ENCODE measurements at places on chromosomes 6 and 20.
A peak's percentile ranks its signal among the peaks of the same experiment; 100 is the strongest.

- DNase-seq = no peak
These were observed 40.6 kb downstream of the CTNNBL1 start for GRCh38 chr20:37734228-37734985.

- peak; percentile 56 for DNase-seq
These were observed 137.7 kb downstream of the RCAN2 start for GRCh38 chr6:46353528-46353927.

GRCh38 chr20:41180599-41181333 lies 43.4 kb downstream of the PLCG1 start:
- no peak for DNase-seq

DNA sequence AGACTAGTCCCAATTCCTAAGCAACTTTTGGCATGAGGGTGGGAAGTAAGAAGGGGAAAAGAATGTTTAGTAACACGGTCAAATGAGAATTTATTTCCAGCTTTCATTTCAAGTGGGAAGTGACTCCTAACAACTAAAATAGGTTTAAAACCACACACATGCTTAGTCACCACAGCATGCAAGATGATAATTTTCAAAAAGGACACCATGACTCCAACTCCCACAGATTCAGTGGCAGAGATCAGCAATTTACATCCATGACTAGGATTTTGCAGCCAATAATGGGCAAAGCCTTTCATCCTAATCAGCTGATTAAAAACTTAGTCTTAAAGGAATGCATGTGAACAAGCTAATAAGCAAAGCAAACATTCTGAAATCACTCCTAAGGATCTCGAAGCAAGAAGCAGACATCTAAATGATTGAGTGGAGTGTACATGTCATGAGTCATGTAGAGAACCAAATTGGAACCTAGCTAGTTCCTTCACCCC lies 48.1 kb upstream of the GCLC start:
- no peak for DNase-seq

- no peak for DNase-seq
These were observed 15.9 kb downstream of the BCL2L1 start for GRCh38 chr20:31706607-31707257.

- no peak for DNase-seq
These were observed 24.6 kb upstream of the GTF3C6 start for GRCh38 chr6:110933912-110934311.

- DNase-seq = no peak
These were observed 12.6 kb upstream of the SLC23A2 start for GRCh38 chr20:5013682-5014447.

- no peak for DNase-seq
These were observed 44.1 kb downstream of the SCP2D1 start for GRCh38 chr20:18857640-18858039.

GRCh38 chr6:138869398-138869797 lies 73.5 kb downstream of the ECT2L start:
- DNase-seq = no peak

- DNase-seq = no peak
These were observed 167.4 kb downstream of the CDH4 start for GRCh38 chr20:61419501-61419900.

GRCh38 chr20:49477200-49477599 lies 5.3 kb downstream of the KCNB1 start:
- DNase-seq = no peak

GRCh38 chr6:139394027-139394649 lies 19.7 kb upstream of the CITED2 start:
- no peak for DNase-seq

DNA sequence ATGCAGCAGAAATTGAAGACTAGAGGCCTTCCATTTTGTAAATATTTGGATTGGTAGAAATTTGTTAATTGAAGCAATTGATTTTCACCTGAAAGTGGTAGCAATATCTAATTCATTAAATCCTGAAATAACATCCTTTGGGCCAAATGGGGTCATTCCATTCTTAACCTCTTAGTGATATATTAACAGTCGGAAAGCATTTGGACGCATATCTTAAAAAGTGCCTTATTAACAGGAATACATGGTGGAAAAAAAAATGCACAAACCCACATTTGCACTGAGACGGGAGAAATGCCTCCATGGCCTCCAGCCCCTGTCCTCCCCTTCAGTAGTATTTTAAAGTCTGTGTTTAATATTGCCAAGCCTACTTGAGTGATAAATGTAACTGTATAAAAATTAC lies 205.5 kb downstream of the TFAP2B start:
- no peak for DNase-seq

DNA sequence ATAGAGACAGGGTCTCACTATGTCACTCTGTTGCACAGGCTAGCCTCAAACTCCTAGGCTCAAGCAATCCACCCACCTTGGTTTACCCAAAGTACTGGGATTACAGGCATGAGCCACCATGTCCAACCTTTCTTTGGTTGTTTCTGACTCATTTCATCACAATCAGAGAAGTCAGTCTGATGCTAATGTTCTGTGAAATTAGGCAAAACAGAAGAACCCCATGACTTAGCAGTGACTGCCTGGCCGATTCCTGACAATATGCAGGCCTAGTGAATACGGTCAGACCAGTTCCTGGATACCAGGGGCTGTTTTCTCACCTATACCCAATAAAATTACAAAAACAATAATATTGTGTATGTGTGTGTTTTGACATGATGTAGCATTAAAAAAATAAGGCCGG lies 58.8 kb upstream of the BTN3A2 start:
- no peak for DNase-seq

- DNase-seq = no peak
These were observed 41.2 kb downstream of the OPN5 start for GRCh38 chr6:47822856-47823554.

- no peak for DNase-seq
These were observed 56.5 kb downstream of the DLL1 start for GRCh38 chr6:170234419-170234818.

GRCh38 chr6:56759521-56759920 lies 116.8 kb upstream of the DST start:
- no peak for DNase-seq

GRCh38 chr6:43516697-43517504 lies at the start of the genes POLR1C and YIPF3:
POLR1C (plus strand) TSS chr6:43517089; CDS start chr6:43517110, 21 bp downstream.
YIPF3 (minus strand) TSS chr6:43516926; CDS start chr6:43516807, 119 bp downstream.
- DNase-seq = peak; percentile 99

- no peak for DNase-seq
These were observed 111.1 kb upstream of the SASH1 start for GRCh38 chr6:148231572-148231971.

GRCh38 chr6:25959890-25960536 lies 2.6 kb upstream of the TRIM38 start:
- DNase-seq = no peak

DNA sequence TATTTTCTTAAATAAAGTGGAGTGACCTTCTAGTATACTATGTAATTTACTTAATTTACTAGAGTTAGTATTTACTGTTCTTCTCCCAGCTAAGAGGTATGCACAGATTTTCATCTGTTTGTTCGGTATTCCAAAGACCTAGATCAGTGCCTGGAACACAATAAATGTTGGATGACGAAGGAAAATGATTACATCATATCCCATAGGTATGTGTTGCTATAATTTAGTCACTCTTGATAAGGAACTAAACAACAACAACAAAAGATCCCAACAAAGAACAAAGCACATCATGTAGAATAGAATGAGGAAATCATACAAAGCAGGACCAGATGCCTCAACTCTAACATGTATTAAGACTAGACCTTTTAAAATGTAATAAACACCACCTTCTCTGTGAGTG lies 89.6 kb upstream of the ADGRF1 start:
- DNase-seq = no peak

- no peak for DNase-seq
These were observed 129.6 kb upstream of the BEND3 start for GRCh38 chr6:107244742-107245480.

GRCh38 chr6:110550353-110550752 lies 73.9 kb upstream of the SLC22A16 start:
- DNase-seq = no peak

GRCh38 chr6:150142670-150143515 lies at the start of gene PPP1R14C:
PPP1R14C (plus strand) TSS chr6:150143044; CDS start chr6:150143193, 149 bp downstream.
- peak; percentile 39 for DNase-seq

- DNase-seq = no peak
These were observed 4.0 kb upstream of the WRNIP1 start for GRCh38 chr6:2760882-2761842.

- no peak for DNase-seq
These were observed 256.2 kb downstream of the EPHA7 start for GRCh38 chr6:93163146-93163545.

GRCh38 chr20:29689411-29690225 lies 1567.8 kb upstream of the DEFB115 start:
- DNase-seq = no peak

GRCh38 chr20:13644010-13644409 lies 5.3 kb upstream of the TASP1 start:
- no peak for DNase-seq

- no peak for DNase-seq
These were observed 41.6 kb upstream of the NFATC2 start for GRCh38 chr20:51584116-51584515.

DNA sequence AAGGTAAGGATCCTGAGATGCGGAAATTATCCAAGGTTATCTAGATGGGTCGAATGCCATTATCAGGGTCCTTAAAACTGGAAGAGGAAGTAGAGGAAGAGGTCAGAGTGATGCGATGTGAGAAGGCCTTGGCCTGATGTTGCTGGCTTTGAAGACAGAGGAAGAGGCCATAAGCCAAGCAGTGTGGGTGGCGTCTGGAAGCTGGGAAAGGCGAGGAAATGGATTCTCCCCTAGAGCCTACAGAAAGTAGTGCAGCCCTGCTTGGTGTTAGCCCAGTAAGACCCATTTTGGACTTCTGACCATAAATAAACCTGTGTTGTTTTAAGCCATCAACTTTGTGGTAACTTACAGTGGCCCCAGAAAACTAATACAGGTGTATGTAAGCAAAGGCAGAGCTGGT lies 2.0 kb downstream of the SRXN1 start:
- no peak for DNase-seq

DNA sequence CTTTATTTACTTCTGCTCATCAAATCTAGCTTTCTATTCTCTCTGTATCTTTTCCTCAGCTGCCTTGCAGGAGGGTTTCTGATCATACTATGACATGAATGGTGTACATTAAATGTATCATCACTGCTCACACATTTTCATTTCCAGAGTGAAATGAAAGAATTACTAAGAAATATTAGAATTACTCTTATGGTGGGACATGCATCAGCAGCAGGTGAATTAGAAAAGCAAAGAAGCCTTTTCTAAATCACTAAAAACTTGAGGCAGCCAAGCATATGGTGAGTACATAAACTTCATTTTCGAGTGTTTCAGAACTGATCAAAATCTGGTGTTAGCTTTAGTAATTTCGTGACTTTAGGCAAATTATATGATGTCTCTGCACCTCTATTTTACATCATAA lies 23.6 kb downstream of the IL17A start:
- no peak for DNase-seq

DNA sequence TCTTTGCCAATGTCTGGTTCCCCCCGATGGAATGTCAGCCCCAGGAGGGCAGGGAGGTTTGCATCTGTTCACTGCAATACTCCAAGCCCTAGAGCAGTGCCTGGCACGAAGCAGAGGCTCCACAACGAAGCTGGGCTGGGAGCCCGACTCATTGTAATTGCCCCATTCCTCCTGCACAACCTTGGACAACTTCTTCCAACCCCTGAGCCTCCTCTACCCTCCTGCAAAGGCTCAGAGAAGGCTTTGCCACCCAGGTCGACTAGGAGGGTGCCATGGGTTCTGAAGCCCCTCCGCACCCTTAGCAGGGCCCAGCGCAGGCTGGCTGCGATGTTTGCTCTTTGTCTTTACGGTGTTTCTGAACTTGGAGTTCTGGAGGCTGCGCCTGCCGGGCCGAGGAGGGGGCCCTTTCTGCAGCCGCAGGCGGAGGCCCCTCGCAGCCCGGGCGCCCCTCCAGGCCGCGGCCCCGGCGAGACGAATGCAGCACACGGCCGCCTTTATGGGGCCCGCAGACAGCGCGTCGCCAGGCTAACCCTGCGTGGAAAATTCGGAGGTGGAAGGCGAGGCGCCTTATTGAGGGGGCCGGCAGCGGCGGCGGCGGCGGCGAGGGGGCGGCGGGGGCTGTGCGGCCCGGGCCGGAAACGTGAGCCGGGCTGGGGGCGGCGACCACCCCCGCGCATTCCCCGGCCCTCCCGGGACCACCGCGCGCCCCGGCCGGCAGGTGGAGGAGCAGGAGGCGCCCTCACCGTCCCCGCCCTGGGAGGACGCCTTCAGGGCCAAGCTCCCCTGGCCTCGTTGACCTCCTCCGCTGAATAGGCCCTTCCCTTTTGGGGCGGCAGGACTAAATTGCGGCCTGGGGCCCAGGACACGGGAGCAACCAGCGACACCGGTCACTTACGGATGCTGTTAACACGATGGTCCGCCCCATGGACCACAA lies 27.0 kb downstream of the SNAI1 start:
- peak; percentile 39 for DNase-seq

Measured in lung (tissue), 17 donors.